ENCODE measurements at places on chromosomes 5 and 9. TPM values are rescaled to one million over a fixed set of nuclear protein-coding genes. Genes with fewer than 3 reads are reported as not detected.
A peak's percentile ranks its signal among the peaks of the same experiment; 100 is the strongest.

DNA sequence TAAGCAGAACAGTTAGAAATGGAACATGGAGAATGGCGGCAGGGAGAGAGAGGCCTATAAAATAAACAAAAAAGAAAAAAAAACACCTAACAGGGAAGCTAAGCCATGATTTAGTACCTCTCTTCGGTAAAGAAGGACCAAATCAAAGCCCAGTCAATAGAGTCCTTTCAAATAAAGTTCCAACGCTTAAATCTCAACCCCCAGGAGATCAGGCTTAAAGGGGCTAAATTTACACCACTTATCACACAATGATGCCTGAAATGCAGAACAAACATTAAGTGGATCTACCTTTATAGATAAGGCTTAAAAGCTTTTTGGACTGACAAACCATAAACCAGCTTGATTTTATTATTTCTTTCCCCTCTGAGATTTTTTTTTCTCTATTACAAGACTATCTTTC, 66.3 kb downstream of the PRELID2 start:
- no peak for DNase-seq

GRCh38 chr5:152309926-152310450, 95.1 kb downstream of the NMUR2 start:
- no peak for DNase-seq

GRCh38 chr9:85600675-85601263, 141.0 kb downstream of the AGTPBP1 start:
- peak; percentile 56 for DNase-seq

DNA sequence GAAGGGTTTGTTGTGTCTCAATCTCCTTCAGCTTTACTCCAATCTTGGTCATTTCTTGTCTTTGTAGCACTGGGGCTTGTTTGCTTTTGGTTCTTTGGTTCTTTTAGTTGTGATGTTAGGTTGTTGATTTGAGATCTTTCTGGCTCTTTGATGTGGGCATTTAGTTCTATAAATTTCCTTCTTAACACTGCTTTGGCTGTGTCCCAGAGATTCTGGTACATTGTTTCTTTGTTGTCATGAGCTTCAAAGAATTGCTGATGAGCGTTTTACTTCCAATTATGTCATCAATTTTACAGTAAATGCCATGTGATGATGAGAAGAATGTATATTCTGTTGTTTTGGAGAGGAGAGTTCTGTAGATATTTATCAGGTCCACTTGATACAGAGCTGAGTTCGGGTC, 353.3 kb downstream of the MAN2A1 start:
- DNase-seq: no peak

DNA sequence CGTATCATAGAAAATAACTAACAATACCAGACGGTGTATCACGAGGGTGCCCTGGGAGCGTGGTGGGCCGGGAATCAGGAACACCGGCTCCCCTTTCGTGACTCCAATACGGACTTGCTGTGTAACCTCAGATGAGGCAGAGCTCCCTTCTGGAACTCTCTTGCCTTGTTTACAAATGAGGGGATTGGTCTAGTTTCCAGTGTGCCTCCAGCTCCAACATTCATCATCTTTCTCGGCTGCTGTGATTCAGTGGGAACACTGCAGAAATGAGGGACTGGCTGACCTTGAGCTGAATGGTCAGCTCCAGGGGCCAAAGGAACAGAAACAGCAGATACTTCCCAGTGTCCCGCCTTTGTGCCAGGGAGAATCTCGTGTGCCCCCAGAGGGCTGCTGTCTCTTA, 22.6 kb upstream of the TGFBI start:
- DNase-seq: no peak

DNA sequence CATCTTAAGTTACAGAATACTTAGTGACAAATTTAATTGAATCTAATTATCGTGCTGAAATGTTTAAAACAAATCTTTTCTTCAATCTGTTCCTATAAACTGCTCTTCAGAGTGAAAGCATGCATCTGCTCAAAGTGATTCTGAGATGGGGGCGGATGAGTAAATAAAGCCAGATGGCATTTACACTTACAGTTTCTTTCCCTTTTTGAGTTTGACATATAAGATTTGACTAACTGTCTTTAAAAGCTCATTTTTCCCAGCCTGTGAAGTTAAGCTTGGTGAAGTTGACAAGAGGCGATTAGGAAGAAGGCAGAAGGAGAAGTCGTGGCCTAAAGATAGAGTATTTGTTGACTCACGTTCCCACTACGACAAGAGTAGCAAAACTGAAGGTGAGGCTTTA, 137.4 kb downstream of the LPAR1 start:
- no peak for DNase-seq

DNA sequence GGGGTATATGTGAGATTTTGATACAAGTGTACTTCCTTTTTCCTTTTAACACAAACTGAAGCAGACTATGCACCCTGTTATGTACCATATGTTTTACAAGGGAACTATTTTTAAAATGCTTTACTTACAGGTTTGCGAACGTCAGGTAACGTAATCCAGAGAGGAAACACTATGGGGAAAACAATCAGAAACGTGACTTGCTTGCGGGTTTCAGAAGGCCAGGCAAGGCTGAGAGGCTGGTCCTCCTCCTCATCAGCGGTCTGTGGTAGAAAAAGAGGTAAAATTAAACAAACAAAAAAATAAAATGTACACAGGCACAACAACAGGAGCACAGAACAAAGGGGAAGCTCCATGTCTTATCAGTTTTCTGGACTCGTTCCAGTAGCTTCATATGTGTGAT, 141.2 kb downstream of the ACER2 start:
- no peak for DNase-seq

GRCh38 chr5:59559323-59559722, 334.2 kb downstream of the PDE4D start:
- no peak for DNase-seq

DNA sequence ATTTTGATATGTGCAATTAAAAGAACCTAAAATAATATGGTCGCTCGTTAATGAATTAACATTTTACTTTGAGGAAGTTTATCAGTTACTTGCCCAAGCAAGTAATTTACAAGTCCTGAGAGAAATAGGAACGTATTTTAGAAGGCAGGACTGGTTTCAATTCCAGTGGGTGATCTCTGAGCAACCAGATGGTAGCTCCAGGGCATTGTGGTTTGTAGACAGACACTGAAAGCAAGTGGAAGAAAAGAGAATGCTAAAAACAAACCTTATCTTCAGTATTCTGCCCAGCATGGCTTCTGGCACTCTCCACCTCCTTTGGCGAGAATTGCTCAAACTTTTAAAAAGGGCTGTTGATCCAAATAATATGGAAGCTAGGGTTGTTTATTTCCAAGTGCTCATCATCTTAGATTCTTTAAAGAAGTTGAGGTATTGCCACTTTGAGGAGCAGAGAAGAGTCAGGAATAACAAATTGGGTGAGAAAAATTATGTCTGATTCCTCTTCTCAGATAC, 31.8 kb upstream of the ERAP2 start:
- no peak for DNase-seq

- DNase-seq: no peak
These were observed 190.6 kb upstream of the MSX2 start for GRCh38 chr5:174533751-174534241.

GRCh38 chr9:121707477-121708424, 56.3 kb downstream of the DAB2IP start:
- no peak for DNase-seq

GRCh38 chr9:125755340-125755739, 8.2 kb downstream of the PBX3 start:
- no peak for DNase-seq

GRCh38 chr5:82942083-82942881, 134.9 kb downstream of the TMEM167A start:
- no peak for DNase-seq

- DNase-seq: no peak
These were observed 323.8 kb downstream of the PRELID2 start for GRCh38 chr5:145511351-145511750.

- no peak for DNase-seq
These were observed 53.4 kb upstream of the ALDH1B1 start for GRCh38 chr9:38339087-38339486.

DNA sequence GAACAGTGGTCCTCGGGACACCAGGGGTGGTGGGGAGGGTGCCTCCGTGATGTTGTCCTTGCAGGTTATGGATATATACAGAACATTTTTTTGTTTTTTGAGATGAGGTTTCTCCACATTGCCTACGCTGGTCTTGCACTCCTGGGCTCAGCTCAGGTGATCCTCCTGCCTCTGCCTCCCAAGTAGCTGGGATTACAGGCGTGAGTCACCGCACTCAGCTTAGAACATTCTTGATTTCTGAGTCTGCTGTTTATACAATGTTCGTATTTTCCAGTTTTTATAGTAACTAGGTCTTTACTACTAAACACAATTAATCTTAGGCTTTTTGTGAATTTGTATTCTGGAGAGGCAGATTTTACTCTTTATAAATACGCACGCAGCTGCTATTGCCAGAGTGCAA, 6.0 kb downstream of the PMPCA start:
- DNase-seq: no peak

GRCh38 chr5:160750938-160751657, 100.9 kb downstream of the ATP10B start:
- no peak for DNase-seq

GRCh38 chr5:118533923-118534322, 454.4 kb downstream of the DTWD2 start:
- DNase-seq: no peak

- DNase-seq: no peak
These were observed 103.4 kb downstream of the ADAMTS2 start for GRCh38 chr5:179241764-179242370.

DNA sequence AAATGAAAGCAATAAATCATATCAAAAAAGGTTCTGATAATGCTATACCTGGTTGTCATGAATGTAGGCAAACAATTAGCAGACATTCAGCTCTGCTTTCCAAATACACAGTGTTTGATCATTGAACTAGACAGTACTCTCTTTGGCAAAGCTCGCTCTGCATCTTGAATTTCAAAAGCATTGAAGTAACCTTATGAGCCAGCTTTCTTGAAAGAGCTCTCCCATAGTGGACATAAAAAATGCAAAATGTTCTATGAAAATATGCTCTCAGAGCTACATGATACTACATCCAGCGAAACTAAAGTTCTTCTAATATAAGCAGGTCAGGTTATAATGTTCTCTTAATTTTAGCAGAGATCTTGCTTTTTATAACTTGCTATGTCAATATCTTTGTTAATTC, 533.4 kb downstream of the CSNK1G3 start:
- DNase-seq: no peak

DNA sequence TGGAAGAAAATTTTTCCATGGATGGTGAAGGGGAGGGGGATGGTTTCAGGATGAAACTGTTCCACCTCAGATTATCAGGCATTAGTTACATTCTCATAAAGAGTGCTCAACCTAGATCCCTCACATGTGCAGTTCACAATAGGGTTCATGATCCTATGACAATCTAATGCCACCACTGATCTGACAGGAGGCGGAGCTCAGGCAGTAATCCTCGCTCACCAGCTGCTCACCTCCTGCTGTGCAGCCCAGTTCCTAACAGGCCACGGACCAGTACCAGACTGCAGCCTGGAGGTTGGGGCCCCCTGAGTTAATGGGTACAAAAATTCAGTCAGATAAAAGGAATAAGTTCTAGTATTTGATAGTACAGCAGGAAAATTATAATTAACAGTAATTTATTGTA, 337.2 kb downstream of the NPR3 start:
- no peak for DNase-seq

GRCh38 chr9:108057421-108058134, 568.0 kb upstream of the KLF4 start:
- DNase-seq: no peak

GRCh38 chr5:150350524-150351344, 6.8 kb upstream of the TCOF1 start:
- DNase-seq: no peak

DNA sequence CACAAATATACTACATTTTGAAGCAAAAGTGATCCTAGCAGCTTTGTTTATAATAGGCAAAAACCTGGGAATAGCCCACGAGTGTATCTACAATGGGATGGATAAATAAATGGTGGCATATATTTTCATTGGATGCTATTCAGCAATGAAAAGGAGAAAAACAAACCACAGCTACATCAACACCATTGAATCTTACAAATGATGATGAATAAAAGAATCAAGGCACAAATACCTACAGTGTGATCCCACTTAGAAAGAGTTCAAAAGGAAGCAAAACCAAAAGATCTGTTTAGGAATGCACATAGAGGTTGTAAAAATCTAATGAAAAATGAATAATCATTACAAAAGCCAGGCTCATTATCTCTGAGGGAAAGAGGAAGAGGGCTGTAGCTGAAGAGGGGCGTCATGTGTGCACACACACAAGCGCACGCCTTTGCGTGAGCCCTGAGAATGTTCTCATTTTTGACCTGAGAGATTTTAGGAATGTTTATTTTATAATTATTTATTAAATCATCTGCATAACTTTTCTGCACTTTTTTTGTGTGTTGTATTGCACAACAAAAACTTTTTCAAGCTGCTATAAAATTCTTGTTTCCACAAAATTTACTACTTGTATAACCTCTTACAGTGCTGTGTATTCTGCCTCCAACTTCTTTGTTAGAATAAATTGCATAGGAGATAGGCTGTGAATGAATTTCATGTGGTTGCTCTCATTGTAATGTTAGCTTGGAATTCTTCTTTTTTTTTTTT, 5.9 kb upstream of the RHOBTB3 start:
- no peak for DNase-seq

- no peak for DNase-seq
These were observed 149.3 kb downstream of the GNAQ start for GRCh38 chr9:77882294-77882693.

DNA sequence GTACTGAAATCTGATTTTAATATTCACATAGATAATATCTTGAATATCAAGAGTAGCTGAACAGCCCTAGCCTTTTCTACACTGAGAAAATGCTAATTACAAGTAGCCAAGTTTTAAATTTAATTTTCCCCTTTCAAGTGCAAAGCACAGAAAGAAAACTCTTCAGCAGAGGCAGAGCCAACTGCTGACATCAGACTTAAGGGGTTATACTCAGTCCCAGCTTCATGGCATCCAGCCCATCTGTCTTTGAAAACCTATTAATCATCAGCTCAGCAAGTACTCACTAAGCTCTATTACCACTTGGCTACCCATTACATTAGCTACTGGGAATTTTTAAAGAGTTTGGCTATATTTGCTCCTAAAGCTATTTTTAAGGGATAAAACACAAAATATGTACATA, 220.5 kb downstream of the SLC12A2 start:
- no peak for DNase-seq

Gene MINAR2
- total RNA-seq: not detected

Gene GTF3C5
- 64.0 TPM for total RNA-seq

Gene TMEM203
- 20.6 TPM for total RNA-seq

Gene APBA1
- total RNA-seq: 0.90 TPM

Gene TRIP13
- total RNA-seq: 12.9 TPM

Gene SLC1A1
- 0.42 TPM for total RNA-seq

Gene GDA
- 0.76 TPM for total RNA-seq

Gene SLC6A7
- under 0.01 TPM for total RNA-seq

Gene ENG
- total RNA-seq: 1.7 TPM
